NCI-H1930 (cell line): ENCODE measurements at places on chromosomes 5 and 9.

DNA sequence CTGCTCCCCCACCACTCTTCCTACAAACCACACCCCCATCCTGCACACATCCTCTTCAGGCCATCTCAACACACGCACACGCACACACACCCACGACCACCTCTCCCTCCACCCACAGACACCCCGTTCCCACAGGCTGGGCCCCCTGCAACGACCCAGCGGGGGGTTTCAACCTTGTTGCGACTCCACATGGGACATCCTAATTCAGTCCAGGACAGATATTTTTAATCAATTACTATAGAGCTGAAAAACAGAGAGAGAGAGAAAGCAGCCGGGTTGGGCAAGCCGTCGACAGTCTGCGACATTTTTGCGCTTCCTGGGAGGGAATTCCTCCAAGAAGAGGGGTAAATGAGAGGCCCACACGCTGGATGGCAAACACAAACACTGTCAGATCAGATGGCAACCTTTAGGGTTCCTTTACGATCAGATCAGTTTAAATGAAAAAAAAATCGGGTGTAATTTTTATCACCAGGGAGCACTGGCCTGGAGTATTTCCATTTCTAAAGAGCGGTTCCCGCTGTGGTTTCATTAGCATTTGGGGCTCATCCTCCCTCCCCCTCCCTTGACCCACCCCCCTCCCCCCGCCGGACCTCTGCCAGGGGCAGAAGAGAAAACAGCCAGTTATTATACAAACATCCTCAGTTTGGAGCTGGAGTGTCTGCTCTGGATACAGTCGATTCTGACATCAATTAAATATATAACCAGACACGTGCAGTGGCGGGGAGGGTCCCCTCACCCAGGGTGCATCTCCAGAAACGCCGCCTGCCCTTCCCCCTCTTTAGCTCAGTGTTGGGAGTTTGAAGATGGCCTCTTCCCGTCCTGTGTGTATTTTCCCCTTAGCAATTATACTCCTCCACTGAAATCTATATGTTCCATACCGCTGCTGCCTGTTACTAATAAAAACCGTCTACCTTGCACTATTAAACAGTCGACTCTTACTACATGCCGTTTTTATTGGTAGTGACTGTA is 2.3 kb upstream of the IRX2 start:
- DNase-seq, result no peak

GRCh38 chr5:3878267-3878666 is 282.6 kb downstream of the IRX1 start:
- DNase-seq, result no peak

DNA sequence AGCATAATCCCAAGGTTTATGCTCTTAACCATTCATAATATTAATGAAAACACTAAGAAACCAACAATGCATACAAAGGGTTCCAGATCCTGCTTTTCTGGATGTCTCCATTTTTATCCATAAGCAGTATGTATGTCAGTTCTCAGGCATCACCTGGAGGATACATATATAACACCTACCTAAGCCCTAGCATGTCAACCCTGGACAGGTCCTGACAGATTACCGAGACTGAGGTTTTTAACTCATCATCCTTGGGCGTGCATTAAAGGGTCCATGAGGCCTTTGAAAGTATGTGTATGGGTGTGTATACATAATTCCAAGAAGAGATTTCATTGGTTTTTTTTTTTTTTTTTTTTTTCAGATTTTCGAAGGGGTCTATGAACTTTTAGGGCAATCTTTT is 70.6 kb downstream of the SH3TC2 start:
- no peak for DNase-seq

DNA sequence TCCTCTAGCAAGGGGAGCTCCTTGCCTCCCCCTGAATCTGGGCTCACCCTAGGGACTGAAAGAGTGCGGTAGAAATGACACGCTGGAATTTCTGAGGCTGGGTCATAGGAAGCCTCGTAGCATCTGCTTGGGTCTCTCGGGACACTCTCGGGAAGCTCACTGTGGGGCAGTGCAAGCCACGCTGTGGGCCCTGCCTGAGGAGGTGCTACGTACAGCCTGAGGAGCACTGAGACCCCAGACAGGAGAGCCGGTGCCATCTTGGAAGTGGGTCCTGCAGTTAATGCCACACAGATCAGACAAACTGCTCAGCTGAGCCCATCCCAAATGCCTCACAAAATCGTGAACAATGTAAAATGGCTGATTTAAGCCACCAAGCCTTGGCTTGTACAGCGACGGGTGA is 1.8 kb downstream of the MRPL36 start:
- DNase-seq, result no peak

- DNase-seq, result no peak
These were observed at the start of gene PCDHGA2 for GRCh38 chr5:141338538-141339306. Gene PCDHGA2 (plus strand): TSS chr5:141338760.

DNA sequence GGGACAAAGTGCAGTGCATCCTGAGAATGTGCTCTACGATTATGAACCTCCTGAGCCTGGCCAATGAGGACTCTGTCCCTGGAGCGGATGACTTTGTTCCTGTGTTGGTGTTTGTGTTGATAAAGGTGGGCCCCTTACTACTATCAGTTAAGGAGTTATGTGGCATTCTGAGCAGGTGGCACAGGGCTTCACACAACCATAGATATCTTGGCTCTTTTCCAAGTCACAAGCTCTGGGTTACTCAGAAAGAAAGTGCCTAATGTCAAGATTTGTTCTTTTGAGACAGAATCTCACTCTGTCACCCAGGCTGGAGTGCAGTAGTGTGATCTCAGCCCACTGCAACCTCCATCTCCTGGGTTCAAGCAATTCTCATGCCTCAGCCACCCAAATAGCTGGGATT is 99.0 kb downstream of the GAPVD1 start:
- no peak for DNase-seq

GRCh38 chr9:117074784-117075520 is 339.9 kb downstream of the ASTN2 start:
- no peak for DNase-seq

DNA sequence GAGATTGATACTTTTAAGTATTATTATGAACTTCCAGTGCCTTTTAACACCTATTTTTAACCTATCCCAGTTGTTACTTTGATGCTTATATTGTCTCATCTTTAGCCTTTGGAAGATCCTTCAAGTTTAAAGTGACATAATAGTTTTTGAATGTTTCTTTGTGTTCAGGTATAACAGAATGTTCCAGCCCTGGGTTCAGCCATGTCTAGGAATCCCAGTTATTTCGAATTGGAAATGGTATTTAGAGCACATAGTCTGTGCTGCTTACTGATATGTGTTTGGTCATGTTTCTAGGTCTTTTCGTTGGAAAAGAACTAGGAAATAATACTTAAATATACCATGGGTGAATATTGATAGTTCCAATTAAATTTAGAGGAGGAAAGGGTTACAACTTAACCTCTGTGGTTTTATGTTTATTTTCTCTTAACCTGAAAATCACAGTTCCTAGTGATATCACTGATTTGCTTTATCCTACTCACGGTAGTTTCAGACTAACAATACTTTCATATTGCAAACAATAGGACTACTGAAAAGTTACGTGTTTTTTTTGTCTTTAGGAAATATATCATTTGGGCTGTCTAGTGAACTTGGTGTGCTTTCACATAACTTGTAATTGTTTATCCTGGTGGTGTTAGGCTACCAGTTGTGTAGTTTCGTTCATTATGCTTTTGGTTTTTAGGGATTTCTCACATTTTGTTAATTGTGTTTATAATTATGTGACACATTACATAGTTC is 37.8 kb downstream of the UHRF2 start:
- DNase-seq, result no peak

- DNase-seq, result no peak
These were observed 6.0 kb downstream of the LARP1 start for GRCh38 chr5:154761046-154761736.

- DNase-seq, result no peak
These were observed 639.0 kb upstream of the ACO1 start for GRCh38 chr9:31745468-31745867.

GRCh38 chr9:113591899-113592625 is 128.5 kb downstream of the RGS3 start:
- DNase-seq, result no peak

DNA sequence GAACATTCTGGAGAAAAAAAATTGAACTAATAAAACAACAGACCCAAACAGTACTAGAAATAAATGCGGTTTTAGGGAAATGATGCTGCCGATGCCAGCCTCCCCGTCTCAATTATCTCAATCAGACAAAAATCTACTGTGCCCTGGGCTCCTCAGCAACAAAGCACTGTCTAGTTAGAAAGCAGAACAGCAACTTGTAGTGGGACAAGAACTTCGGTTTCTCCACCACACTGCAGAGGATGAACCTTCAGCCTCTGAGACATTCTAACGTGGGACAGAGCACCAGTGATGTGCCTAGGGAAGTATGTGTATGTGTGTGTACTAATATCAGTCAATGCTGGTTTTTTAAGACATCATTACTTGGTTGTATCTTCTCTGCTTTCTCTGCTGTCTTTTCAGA is 11.1 kb upstream of the CAST start:
- DNase-seq, result no peak

DNA sequence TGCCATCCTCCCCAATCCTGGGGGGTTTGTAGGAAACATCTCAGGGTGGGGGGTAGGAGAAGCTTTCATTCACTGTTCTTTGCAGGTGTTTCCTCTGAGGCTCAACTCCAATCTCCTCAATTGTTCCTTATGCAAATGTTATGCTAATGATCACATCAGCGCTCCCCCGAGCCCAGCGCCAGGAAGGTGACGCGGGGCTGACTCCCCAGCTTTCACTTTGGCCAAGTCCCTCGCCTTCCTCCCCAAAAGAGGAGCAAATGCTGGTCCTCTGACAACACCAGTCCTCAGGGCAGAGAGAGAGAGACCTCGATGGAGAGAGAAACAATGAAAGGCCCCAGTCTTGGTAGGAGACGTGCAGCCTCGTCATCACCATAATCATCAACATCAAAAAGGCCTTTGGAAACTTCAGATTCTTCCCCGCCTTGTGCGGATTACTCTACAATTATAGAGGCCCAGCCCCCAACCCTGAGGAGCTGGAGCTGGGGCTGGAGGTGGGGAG is 39.1 kb downstream of the PCDH1 start:
- DNase-seq, result no peak

DNA sequence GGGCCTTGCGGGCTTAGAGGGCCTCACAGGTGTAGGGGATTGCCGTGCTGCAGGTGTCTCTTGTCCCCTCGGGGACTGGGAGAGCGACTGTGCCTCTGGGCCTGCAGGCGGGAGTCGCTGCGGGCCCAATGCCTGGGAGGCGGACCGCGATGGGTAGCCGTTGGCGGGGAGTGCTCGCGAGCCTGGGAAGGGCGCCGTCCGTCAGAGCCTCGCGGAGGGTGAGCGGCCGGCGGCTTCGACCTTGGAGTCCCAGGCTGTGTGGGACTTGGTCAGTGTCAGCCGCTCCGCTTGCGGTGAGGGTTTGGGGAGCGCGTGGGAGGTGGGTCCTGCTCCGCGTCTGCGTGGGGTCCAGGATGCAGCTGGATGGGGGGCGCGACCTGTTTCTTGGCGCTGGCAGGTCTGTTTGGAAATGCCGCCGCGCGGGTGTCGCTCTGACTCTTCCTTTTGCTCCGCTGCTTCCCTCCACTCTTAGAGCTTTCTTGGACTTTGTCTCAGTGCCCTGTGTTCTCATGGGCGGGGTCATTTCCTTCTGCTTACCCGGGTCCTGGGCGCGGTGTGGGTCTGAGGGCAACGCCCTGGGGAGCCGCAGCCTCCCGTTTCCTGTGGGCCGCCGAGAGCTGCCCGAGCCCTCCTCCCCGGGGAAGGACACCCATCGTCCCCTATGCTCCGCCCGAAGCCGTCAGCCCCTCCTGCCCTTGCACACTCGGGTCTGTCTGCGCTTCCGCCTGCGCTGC is 88.9 kb upstream of the CACNA1B start:
- DNase-seq, result no peak

DNA sequence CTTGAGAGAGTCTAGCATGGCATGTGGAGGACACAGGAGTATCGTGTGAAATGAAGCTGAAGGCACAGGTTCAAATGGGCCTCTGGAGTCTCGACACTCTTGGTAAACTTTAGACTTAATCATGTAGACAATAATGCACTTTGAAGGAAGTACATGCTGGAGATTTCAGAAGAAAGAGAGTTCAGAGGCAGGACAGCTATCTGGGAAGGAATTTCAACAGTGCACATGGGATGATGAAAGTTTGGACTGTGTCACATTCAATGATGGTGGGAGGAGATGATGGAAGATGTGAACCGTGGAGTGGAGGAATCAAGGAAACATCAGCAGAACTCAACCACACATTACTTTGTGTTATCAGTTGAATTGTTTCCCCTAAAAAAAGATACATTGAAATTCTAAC is 88.6 kb upstream of the PAPPA start:
- DNase-seq, result no peak

DNA sequence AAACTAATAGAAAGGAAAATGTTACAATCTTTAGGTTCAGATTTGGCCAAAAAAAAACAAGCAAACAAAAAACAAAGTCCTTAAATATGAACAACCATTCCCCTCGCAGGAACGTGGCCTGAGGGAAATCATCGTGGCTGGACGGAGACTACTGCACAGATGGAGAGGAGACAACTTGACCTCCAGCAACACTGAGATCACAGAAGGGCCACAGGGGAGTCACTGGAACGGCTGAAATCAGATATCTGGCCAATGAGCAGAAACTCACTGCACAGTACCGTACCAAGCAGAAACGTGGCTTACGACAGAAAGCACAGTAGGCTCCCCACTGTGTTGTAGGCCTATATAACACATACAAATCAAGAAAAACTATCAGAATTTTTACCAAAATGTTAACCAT is 27.7 kb downstream of the CAMSAP1 start:
- no peak for DNase-seq

DNA sequence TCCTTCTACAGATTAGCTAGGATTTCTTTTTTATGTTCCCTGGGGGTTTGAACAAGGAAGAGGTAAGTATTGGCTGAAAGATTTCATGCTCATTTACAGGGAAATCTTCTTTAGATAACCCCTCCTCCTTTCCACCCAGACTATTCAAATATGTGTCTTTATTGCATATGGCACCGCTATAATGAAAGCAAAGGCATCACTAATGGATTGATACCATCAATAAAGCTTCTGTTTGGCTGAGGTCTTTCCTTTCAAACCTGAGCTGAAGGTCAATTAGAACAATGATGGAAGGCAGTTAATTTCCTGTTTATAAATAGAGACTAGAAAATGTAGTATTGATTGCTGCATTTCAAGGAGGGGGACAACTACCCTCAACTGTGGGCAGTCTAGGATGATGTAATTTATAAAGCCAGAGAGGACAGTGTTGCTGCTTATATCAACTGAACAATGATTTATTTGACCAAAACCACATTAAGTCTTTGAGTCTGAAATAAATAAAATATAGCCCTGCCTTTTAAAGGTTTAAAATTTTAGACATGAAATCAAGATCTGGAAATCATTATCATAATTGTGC is 132.9 kb downstream of the SGCD start:
- DNase-seq, result no peak

GRCh38 chr9:99411068-99411467 is 189.0 kb downstream of the SEC61B start:
- DNase-seq, result no peak

- no peak for DNase-seq
These were observed 54.4 kb upstream of the RPL26L1 start for GRCh38 chr5:172904643-172905345.

GRCh38 chr5:135709208-135709575 is 125.3 kb upstream of the SLC25A48 start:
- no peak for DNase-seq

- no peak for DNase-seq
These were observed 8.0 kb downstream of the VDAC1 start for GRCh38 chr5:133996683-133997252.
